ENCODE measurements at places on chromosomes 11 and 22. TPM values are rescaled to one million over a fixed set of nuclear protein-coding genes. Genes with fewer than 3 reads are reported as not detected.

DNA sequence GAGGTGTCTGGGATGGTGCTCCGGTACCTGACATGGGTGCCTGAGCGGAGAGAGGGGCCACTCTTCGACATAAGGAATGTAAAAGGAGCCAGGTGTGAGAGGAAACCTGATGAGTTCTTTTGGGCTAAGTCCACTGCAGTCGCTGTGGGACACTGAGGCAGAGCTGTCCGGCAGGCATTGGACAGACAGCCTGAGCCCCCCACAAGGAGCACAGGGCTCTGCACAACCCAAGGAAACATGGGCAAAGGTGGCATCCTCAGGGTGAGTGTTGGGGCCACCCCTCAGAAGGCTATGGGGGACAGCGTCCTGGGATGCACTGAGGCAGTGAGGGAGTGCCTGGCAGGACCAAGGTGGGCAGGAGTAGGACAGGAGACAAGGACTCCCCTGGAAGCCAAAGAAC is 57.7 kb upstream of the EMID1 start:
- H3K27me3 ChIP-seq = no peaks in the 10 kb centered on the region
- H3K4me1 ChIP-seq = peaks cover 3% of the 10 kb centered on the region
- H3K4me3 ChIP-seq = no peak overlapping the region
- no peak overlapping the region for H3K27ac ChIP-seq
- peak; percentile 5 for DNase-seq

GRCh38 chr11:70297341-70297740 is 26.9 kb downstream of the PPFIA1 start:
- H3K27ac ChIP-seq = no peak overlapping the region
- no peak for DNase-seq
- H3K4me3 ChIP-seq = no peak overlapping the region
- no peaks in the 10 kb centered on the region for H3K4me1 ChIP-seq
- H3K36me3 ChIP-seq = peaks cover 38% of the 10 kb centered on the region
- no peaks in the 10 kb centered on the region for H3K27me3 ChIP-seq

DNA sequence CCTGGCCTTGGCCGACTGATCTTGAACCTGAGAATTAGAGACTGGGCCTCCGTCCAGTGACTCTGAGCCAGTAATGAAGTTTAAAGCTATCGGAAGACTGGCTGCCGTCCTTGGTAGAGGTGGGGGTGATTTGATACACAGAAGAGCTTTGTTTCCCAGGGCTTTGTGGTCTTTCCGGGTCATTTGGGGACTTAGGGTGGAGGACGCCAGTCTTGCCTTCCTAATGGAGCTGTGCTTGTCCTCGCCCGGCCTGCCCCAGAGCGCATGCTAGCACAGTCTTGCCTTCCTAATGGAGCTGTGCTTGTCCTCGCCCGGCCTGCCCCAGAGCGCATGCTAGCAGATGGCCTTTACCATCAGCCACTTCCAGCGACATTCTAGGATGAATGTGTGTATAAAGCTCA is 65.8 kb downstream of the ST3GAL4 start:
- peak overlapping the region; percentile 16 for H3K27ac ChIP-seq
- no peaks in the 10 kb centered on the region for H3K27me3 ChIP-seq
- no peak overlapping the region for H3K4me3 ChIP-seq
- H3K36me3 ChIP-seq = no peaks in the 10 kb centered on the region
- H3K4me1 ChIP-seq = peaks cover 37% of the 10 kb centered on the region
- DNase-seq = no peak

DNA sequence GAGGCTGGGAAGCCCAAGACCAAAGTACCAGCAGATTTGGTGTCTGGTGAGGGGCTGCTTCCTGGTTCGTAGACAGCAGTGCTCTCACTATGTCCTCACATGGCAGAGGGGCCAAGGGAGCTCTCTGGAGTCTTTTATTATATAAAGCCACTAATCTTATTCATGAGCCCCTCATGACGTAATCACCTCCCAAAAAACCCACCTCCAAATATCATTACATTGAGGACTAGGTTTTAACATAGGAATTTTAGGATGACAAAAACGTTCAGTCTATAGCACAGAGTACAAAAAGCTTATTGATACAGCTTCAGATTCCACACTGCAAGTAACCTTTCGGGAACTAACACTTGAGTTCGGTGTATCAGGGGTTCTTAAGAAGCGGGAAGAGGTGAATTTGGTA is 4.1 kb upstream of the MS4A18 start:
- no peak overlapping the region for H3K4me3 ChIP-seq
- peaks cover 6% of the 10 kb centered on the region for H3K27me3 ChIP-seq
- no peaks in the 10 kb centered on the region for H3K36me3 ChIP-seq

DNA sequence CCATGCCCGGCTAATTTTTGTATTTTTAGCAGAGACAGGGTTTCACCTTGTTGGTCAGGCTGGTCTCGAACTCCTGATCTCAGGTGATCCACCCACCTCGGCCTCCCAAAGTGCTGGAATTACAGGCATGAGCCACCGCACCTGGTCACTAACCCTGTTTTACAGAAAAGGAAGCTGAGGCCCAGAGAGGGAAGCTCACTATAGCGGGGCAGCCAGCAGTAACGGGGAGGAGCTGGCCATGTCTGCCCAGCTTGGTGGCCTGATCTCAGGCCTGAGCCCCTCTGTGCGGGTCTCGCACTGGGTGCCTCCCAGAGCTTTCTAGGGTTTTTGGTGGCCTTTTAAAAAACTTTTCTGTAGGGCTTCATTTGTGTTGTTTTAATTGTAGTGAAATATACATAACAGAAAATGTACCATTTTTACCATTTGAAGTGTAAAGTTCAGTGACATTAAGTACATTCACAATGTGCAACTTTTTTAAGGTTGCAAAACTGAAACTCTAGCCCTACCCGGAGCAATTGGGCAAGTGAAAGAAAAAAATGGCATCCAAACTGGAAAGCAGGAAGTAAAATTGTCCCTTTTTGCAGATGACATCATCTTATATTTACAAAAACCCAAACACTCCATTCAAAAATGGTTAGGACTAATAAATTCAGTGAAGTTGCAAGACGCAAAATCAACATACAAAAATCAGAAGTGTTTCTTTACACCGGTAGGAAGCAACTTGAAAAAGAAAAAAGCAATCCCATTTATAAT is 14.5 kb upstream of the CYTH4 start:
- H3K27me3 ChIP-seq = peaks cover 6% of the 10 kb centered on the region
- peaks cover 9% of the 10 kb centered on the region for H3K4me1 ChIP-seq
- no peak overlapping the region for H3K4me3 ChIP-seq

DNA sequence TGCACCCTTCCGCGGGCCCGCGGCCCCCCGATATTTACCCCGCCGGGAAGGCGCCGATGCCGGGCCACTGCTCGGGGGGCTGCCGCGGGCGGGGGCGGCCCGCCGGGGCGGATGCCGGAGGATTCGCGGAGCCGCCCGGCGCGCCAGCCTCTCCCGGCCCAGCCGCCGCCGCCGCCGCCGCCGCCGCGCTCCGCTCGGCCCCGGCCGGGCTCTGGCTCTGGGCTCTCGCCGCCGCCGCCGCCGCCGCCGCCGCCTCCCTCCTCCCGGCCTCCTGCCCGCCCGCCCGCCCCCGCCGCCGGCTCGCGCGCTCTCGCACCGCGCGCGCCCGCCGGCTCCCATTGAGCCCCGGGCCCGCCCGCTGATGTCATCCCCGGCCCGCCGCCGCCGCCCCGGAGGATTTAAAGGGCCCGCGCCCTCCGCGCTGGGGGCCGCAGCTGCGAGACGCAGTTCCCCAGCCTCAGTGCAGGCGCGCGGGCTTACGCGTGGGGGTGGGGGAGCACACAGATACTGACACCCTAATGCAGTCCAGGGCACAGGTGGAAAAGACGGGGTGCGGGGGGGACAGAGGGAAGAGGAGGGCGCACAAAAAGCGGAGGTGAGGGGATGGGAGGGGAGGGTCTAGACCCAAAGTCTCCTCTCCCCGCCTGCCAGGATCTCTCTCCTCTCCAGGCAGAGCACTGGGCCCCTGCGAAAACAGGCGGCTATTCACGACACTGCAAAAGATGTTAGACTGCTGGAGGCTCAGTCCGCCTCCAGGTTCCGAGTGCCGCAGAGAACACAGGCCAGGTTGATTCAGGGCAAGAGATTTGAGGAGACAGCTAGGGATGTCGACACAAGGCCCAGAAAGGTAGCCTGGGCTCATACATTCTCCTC is at the start of gene CSNK1E:
TSS of gene CSNK1E (minus strand) at position 312 of the 873 bp plus-strand sequence. CDS start 3,276 bp downstream, outside the sequence.
- H3K36me3 ChIP-seq = peaks cover 13% of the 10 kb centered on the region
- peak within 1 kb of the TSS; percentile 81 for H3K4me3 ChIP-seq
- peaks cover 58% of the 10 kb centered on the region for H3K4me1 ChIP-seq
- peak within 1 kb of the TSS; percentile 99 for H3K27ac ChIP-seq
- peak; percentile 93 for DNase-seq

DNA sequence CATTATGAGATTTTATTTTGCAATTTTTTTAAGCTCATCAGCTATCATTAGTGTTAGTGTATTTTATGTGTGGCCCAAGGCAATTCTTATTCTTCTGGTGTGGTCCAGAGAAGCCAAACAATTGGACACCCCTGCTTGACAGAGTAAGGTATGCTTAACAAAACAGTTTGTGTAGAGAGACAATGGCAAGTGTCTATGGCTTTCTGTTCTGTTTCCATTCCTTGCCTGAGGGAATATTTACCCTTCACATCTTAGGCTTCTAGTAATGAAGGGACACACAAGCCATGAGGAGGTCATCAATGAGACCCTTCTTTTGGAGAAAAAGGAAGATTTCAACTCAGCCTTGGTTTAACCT is 1278.4 kb upstream of the TENM4 start:
- H3K27me3 ChIP-seq = no peaks in the 10 kb centered on the region
- no peak overlapping the region for H3K4me3 ChIP-seq
- H3K4me1 ChIP-seq = no peaks in the 10 kb centered on the region
- no peak for DNase-seq
- H3K27ac ChIP-seq = no peak overlapping the region

DNA sequence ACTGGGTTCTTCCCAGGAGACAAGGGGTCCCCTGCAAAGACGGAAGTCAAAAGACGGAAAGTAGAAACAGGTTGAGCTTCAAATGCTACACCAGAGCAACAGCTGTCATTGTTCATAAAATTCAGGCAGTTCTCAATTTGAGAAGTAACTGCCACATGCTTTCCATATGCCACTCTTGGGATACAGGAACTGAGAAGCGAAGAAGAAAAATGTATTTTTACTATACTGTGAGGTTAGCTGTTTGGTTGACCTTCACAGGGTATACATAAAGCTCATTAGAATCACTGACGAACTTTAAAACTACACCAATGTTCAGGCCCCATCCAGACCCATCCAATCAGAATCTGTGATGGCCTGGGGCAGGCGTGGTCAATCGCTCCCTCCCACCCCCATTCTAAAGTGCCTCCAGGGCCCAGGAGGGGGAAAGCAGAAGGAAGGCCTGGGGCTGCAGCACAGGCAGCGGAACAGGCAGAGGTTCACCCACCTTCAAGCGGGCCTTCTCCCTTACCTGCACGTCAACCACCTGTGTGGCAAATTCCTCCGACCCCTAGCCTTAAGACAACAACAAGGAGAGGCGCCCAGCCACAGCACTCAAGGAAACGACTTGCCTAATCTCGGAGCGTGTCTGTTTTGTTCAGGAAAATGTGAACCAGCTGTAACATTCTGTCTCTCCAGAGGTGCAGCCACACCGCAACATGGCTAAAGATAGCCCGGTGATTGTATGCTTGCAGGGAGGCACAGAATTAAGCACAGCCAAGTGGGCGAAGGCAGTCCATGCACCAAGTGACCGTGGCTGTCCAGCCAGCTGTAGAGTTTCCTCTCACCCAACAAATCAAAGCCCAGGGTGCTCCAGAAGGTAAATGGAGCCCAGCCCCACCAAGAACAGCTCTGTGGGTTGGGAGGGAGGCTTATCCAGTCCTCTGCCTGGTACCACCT is 82.6 kb downstream of the MICAL3 start:
- H3K4me1 ChIP-seq = peaks cover 86% of the 10 kb centered on the region
- H3K27me3 ChIP-seq = no peaks in the 10 kb centered on the region
- no peak overlapping the region for H3K4me3 ChIP-seq
- no peak overlapping the region for H3K27ac ChIP-seq
- H3K36me3 ChIP-seq = no peaks in the 10 kb centered on the region

Gene SCN4B
- total RNA-seq = 3.6 TPM

GRCh38 chr11:72354356-72355115 is 79.8 kb downstream of the CLPB start:
- no peak overlapping the region for H3K4me3 ChIP-seq
- H3K27ac ChIP-seq = no peak overlapping the region
- no peaks in the 10 kb centered on the region for H3K4me1 ChIP-seq
- peaks cover 34% of the 10 kb centered on the region for H3K36me3 ChIP-seq
- DNase-seq = no peak

Gene C11orf87
- not detected for total RNA-seq

Gene PIH1D2
- total RNA-seq = 3.3 TPM

DNA sequence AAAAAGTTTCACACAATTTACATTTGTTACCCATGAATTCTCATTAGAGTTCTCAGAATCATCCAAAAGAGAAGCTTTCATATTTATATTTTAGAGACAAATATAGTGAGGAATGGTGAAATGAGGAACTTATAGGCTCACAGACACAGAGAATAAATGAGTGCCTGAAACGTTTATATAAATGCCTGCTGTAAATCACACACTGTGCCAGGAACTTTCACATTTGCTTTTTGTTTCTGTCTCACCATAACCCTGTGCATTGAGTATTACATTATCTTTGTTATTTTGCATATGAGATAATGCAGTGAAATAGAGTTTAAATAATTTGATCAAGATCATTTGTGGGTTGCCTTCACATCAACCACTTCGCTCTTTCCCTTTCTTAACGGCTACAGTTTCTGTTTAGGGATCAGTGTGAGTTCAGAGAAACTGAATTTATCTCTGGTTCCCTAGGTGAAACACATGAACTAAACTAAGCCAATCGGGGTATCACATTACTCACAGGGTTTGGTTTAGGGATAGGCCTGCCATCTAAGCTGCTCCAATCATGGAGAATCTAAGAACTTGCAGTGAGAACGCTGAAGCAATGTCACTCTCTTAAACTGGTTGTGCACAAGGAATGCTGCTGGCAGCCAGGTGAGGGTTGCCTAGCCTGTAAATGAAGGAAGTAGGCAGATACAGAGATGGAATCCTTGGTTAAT is 1339.2 kb upstream of the TENM4 start:
- H3K27me3 ChIP-seq = no peaks in the 10 kb centered on the region
- no peaks in the 10 kb centered on the region for H3K4me1 ChIP-seq
- no peak overlapping the region for H3K4me3 ChIP-seq
- DNase-seq = peak; percentile 23
- H3K36me3 ChIP-seq = no peaks in the 10 kb centered on the region
- H3K27ac ChIP-seq = no peak overlapping the region

Gene SUSD2
- total RNA-seq = 0.58 TPM

- no peaks in the 10 kb centered on the region for H3K36me3 ChIP-seq
- no peak overlapping the region for H3K4me3 ChIP-seq
- H3K4me1 ChIP-seq = peaks cover 61% of the 10 kb centered on the region
- DNase-seq = no peak
- no peaks in the 10 kb centered on the region for H3K27me3 ChIP-seq
These were observed 3.7 kb downstream of the PRDM10 start for GRCh38 chr11:129998905-129999304.

DNA sequence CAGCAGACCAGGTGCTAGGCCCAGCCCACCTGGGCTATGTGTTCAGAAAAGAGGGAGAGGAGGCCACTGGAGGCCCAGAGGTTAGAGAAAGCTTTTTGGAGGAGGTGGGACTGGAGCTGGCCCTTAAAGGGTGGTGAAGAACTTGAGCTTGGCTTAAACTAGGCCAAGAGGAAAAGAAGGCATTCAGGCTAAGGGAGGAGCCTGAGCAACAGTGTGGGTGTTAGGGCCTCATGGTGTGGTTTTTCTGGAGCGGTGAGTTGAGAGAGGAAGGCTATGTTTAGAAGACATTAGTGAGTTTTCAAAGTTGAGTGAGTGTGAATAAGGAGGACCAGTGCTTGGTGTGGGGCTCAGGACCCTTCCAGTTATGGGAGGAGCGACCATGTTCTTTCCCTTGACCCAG is 6.2 kb downstream of the TAF6L start:
- peaks cover under 1% of the 10 kb centered on the region for H3K4me1 ChIP-seq
- no peak overlapping the region for H3K4me3 ChIP-seq
- H3K27ac ChIP-seq = no peak overlapping the region

- no peak overlapping the region for H3K27ac ChIP-seq
- no peaks in the 10 kb centered on the region for H3K36me3 ChIP-seq
- peaks cover 68% of the 10 kb centered on the region for H3K27me3 ChIP-seq
- DNase-seq = no peak
- peaks cover 16% of the 10 kb centered on the region for H3K4me1 ChIP-seq
These were observed 34.3 kb upstream of the PRODH start for GRCh38 chr22:18970176-18970947.

All from stomach (tissue), 19 donors.